ENCODE measurements at places on chromosomes 1 and 21.

DNA sequence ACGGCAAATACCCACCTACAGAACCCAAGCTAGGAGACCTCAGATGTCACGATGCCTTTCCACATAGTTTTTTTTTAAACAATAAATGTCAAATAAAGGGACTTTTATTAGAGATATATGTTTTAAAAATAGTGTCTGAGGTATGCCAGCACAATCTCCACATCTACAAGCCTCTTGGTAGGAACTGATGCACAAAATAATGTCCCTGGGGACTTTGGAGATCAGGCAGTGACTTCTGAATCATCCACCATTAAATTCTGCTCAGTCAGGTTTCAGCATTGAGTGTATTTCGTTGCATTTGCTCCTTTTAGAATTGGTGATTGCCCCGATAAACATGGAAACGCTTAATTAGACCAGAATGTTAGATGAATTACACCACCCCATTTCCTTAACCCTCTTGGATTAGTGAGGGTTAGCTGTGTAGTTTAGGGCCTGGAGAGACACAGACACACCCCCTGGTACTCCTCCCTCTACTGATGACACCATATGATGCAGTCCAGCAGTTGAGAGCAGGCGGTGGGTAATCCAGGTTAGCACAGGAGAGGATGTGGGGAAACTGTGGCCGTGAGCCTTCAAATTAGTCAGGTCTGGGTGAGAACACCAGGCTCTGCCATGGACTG, 33.6 kb downstream of the LGR6 start:
- DNase-seq = no peak

GRCh38 chr1:175508320-175509110, 234.9 kb downstream of the TNR start:
- no peak for DNase-seq

DNA sequence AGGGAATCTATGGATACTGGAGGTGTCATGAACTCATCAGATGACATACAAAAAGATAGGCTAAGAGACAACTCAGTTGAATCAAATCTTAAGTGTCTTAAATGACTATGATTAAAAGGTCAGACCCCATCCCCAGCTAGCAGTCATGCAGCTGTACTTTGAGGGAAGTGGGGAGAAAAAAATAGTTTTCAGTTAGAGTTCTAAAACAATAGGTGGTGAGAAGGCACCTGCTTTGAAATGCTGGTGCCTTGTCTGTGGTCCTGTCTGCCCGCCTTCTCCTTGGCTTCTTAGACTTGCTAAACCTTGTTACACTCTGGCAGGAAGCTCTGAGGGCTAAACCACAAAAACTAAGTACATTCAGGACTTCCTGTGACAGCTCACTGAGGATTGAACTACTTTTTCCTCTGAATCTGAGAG, 15.3 kb downstream of the CD2 start:
- DNase-seq = no peak

- DNase-seq = no peak
Observed at GRCh38 chr21:28455253-28455600, 537.5 kb downstream of the LTN1 start.

DNA sequence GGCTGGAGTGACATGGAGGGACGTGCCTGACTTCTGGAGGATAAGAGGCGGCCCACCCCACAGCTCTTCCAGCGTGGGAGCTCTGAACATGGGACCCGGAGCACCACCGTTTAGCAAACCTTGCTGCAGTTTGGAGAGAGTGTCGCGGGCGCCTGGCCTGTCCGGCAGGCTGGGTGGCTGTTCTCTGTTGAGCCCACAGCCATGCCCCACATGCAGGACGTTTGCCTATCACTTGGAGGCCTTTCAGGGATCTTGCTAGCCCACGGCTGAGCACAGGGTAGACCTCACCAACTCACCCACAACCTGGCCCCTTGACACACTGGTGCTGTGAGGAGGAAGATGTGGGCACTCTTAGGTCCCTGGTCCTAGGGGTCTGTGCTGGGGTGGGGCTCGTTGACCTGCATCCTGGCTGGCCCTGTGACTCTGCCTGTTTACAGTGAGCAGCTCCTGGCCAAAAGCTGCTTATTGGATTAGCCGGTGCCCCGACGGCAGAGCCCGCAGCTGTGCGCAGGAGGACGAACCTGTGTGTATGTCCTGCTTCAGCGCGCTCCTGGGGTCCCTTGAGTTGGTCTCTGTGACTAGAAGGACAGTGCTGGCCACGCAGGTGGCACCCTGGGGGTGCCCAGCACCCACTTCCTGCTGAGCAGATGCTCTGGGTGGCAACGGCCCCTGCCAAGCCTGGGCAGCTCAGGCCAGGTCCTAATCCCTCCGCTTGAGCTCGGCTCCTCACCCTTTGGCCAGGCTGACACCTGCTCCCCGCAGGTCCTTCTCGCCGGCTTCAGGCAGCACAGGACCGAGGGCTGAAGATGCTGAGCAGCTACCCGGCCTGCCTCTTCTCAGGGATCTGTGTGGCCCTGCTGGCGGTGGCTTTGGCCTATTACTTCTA, 72.4 kb upstream of the TRAPPC10 start:
- no peak for DNase-seq

DNA sequence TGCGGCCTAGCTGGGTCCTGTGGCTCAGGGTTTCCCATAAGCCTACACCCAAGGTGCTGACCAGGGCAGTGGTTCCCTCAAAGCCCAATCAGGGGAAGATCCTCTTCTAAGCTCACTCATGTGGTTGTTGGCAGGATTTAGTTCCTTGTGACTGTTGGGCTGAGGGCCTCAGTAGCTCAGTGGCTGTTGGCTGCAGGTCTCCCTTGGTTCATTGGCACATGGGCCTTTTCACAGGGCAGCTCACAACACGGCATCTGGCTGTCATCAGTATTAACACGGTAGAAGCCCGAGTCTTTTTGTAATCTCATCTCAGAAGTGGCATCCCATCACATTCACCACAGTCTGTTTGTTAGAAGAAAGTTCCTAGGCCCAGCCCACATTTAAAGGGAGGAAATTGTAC, 188.2 kb upstream of the HMCN1 start:
- DNase-seq = no peak

DNA sequence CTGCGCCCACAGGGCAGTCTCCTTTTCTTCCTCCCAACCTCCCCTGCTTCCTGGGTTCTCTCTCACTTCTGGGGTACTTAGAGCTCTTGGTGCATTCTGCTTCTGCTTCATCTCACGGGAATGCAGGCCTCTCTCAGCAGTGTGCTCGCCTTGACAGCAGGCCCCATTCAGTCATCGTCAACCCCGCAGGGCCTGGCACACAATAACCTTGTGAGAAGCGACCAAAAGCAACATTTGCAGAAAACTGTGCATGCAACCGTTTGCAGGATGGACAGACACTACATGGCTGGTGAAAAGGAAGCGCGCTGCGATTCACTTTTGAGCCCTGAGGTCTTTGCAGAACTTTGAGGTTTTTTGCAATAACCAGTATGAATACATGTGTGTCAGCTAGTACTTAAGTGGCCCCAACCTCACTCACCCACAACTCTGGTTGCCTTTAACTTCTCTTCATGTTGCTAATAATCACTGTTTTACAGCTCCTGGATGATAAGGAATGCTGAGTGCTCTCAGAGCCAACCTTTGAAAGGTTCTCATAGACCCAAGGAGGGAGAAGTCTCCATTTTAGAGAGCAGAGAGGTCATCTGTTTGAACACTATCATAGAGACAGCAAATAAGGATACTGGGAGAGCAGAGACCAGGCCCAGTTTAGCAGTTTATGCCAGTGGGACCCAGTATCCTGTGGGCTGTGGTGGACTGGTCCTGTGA, 2.5 kb upstream of the CD160 start:
- no peak for DNase-seq

DNA sequence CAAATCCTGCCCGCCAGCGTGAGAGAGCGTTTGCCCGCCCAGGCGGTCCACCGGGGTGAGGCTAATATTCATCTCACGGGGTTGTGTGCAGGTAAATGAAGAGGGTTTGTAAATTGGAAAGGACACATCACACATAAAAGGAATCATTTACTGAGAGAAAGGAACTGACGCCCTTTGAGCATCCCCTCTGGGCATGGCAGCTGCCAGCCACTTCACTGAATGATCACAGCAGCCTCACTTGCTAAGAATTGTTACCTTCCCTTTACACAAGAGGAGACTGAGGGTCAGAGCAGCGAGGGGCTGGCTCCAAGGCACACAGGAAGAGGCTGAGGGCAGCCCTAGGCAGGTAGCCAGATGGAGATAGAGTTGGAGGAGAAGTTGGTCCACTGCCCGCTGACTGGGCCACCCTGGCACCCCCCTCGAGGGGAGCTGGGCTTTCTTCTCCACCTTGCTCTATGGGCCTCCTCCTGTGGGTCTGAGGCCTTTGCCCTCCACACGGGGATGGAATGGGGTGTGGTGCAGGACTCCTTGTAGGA, 96.0 kb downstream of the FOXD2 start:
- no peak for DNase-seq
